ENCODE measurements at places on chromosomes 16 and 17.

GRCh38 chr17:47872651-47873161 is 21.7 kb upstream of the SP6 start:
- no peak for DNase-seq

DNA sequence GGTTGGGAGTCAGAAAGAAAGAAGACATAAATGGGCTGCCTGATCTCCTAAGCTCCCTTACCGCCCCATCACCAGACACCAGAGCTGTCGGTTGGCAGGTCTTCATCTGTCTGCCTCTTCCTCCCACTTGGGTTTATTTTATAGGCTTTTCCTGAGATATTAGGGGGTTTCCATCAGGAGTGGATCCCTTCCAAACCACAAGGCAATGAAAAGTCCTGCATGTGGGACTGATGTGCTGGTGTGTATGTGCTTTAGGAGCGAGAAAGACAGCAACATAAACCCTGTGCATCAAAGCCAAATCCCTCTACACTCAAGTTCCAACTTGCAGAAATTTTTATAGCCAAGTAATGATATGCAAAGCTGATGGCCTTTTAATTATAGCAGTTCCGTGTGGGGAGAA is 389.5 kb downstream of the SLC39A11 start:
- DNase-seq, result no peak

- DNase-seq, result no peak
These were observed 211.8 kb downstream of the SNX29 start for GRCh38 chr16:12188061-12188934.

GRCh38 chr17:20908313-20909267 is 134.2 kb downstream of the USP22 start:
- DNase-seq, result peak; percentile 76

DNA sequence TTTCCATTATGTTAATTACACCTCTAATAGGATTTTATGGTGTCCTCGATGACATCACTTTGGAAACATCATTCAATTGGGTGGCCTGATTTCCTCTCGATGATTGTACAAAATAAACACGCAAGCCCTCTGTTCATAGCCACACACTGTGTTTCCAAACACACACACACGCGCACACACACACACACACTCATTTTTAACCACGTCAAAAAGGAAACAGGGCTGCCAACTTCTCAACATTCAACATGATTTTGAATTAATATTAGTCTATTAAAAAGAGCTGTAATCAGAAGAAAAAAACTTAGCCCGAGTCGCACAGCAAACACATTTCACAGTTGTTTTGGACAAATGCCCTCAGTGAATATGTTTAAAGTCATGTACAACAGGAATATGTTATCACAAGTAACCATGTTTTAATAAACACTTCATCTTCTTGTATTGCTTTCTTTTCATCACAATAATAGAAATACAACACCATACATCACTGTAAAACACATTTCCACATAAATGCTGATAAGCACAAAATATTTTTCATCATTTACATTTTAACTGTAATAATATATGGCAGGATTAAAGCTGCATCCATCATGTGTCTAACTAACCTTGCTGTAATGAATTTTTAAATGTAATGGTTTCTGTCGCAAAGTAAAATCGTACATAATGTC is 219.1 kb upstream of the IRX3 start:
- no peak for DNase-seq

GRCh38 chr16:966505-966904 is 4.3 kb downstream of the LMF1 start:
- DNase-seq, result no peak

DNA sequence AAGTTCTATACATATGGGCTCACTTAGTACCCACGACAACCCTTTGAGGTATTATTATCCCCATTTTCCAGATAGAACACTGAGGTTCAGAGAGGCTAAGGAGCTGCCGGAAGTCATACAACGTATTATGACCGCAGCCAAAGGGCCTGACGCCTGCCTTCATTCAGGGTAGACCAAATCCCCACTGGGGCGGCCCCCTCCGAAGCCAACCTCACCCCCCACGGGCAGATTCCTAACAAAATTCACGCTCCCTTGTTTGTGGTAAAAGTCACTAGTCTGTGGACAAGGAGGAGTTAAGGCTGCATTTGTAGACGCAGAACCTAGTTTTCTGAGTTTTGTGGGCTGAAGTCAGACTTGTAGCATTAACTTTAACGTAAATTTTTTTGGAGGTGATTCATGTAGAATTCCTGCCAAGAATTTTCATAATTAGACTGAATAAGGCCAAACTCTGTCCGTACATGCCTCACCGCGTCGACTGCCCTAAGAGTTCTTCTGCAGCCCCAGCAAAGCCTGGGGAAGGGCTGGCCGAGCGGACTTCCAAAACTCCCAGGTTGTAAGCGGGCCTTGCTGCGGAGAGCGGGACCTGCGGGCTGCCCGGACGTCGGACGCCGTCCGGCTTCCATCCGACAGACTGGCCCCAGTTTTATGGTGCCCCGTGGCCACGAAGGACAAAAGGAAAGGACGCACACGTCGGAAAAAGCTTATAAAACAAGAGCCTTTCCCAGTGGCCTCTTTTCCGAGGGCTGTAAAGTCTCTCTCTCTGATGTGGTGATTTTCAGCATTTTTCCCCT is 75.7 kb downstream of the NXN start:
- DNase-seq, result no peak

GRCh38 chr17:79932451-79933306 is 93.4 kb upstream of the CBX4 start:
- no peak for DNase-seq

DNA sequence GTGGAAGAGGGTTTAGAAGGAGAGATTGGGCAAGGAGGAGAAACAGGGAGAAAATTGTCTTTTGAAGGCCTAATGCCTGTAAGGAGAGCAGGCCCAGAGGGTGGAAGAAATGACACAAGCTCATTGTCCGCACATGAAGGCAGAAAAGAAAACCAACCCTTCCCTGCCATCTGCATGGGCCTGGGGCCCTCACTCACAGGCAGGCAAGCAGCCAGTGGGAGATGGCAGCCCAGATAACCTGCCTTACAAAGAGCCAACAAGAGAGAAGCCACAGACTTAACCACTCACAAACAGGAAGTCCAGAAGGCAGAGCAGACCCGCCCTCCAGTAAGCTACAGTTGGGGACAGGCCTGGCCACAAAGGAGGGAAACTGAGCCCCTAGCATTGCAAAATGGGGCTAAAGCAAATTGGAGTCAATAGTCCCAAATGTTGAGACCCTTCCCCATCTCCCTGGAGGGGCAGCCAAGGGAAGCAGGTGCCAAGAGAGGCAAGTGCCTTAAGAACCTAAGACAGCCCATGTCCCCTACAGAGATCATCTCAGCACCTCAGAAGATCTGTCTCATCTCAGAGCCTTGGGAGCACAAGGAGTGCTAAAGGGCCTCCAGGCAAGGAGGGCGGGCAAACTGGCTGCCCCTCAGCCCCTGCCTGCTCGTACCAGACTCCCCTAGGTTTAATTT is 7.3 kb upstream of the TSPOAP1 start:
- DNase-seq, result no peak

- DNase-seq, result no peak
These were observed 14.4 kb upstream of the PLD6 start for GRCh38 chr17:17220529-17220928.

DNA sequence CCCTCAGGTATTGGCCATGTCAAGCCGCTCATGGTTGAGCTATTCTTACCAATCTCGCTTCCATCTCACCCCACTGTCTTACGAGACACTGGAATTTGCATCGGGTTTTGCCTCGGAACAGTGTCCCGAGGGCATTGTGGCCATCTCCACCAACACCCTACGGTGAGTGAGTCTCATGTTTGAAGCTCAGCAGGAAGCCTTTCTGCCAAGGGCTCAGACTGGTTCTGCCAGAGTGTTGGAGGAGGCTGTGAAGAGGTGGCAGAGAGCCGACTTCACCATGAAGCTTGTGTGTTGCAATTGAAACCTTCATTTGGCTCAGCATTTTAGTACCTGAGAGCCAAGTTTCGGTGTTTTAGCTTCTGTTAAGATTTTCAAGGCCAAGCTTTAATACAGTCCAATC is 38.0 kb downstream of the SF3B3 start:
- DNase-seq, result peak; percentile 4

DNA sequence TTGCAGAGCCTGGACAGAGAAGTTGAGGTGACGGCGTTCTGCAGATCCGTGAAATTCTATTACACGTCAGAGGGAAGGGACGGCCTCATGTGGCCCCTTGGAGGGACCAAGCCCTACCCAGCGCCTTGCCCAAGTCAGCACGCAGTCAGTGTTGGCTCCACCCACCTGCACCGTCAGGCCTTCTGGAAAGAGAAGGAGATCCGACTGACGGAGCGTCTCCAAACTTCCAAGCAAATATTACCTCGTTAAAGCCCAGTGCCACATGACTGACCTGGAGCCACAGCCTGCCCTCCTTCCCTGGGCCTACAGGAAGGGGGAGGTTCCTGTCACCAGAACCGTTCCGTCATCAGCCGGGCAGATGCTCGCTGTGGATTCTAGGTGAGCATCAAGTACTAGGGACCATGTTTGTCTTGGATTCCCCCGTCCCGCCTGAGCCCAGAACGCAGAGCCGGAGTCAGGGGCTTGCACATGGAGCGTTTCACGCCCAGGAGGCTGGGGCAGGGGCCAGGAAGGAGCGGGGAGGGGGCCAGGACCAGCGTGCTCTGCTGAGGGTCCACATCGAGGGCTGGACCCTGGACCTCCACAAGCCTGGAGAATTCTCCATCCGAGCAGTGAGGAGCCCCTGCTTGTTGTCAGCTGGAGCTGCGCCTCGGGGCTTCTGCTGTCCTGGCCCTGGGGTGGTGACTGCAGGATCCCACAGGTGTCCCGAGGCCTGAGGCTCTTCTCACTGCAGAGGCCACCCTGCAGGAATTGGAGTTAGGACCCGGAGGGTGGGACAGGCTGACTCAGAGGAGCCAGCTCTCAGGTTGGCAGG is 22.6 kb upstream of the METRNL start:
- DNase-seq, result no peak

DNA sequence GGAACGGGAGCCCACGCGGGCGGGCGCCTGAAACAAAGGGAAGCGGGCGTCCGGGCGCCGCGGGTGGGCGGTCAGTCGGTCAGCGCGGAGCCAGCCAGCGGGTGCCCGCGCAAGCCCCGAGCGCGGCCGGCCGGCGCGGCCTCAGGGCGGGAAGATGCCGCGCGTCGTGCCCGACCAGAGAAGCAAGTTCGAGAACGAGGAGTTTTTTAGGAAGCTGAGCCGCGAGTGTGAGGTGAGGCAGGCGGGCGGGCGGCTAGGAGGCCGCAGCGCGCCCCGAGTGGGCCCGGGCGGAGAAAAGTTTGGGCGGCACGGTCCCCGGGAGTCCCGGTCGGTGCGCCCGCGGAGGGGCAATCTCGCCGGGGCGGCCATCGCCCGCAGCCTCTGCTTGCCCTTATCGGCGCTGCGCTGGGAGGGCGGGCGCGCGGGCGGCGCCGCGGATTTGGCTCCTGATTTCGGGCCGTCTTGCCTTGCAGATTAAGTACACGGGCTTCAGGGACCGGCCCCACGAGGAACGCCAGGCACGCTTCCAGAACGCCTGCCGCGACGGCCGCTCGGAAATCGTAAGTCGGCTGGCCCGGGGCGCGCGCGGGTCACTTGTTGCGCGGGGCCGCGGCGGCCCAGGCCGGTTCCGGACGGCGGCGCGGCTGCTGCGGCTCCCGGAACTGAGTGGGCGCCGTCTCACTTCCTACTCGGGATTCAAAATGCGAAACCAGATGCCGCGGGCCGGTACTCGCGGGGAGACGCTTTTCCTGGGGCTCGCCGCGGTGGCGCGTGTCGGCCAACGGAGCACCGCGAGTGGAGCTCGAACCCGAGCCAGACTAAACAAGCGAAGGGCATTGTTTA is 526 bp downstream of the CBFB start:
- DNase-seq, result peak; percentile 52

GRCh38 chr17:75396796-75397195 is 8.7 kb downstream of the GRB2 start:
- DNase-seq, result no peak

DNA sequence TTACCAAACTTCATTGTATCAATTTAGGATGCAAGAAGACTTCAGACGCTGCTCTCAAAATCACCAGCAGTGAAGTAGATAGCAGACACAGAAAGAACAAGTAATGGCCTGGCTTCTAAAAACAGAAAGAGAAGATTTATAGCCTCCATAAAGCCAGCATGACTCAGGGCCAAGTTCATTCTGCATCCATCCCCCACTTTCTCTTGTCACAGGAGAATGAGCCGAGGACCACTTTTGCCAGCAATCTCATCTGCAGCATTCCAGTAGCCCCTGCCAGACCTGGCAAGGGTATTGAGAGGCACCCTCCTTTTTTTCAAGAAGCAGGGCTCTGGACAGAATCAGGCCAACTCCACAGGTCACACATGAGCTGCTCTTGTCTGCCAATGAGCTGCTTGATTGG is 355.4 kb upstream of the SOX9 start:
- no peak for DNase-seq

GRCh38 chr16:24700549-24701392 is 28.7 kb upstream of the TNRC6A start:
- DNase-seq, result peak; percentile 80

GRCh38 chr17:1495265-1495989 is 2.9 kb upstream of the MYO1C start:
- DNase-seq, result no peak

GRCh38 chr17:17358060-17358751 is 55.0 kb downstream of the NT5M start:
- DNase-seq, result no peak

GRCh38 chr16:11334831-11335404 is 10.3 kb upstream of the RMI2 start:
- DNase-seq, result no peak

DNA sequence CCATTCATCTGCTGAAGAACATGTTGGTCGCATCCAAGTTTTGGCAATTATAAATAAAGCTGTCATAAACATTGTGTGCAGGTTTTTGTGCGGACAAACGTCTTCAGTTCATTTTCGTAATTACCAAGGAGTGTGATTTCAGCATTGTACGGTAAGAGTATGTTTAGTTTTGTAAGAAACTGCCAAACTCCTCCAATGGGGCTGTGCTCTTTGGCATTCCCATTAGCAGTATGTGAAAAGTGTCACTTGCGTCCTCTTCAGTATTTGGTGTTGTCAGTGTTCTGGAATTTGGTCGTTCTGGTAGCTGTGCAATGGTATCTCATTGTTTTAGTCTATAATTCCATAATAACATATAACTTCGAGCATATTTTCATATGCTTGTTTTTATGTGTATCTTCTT is 120.9 kb downstream of the BCAS3 start:
- no peak for DNase-seq

DNA sequence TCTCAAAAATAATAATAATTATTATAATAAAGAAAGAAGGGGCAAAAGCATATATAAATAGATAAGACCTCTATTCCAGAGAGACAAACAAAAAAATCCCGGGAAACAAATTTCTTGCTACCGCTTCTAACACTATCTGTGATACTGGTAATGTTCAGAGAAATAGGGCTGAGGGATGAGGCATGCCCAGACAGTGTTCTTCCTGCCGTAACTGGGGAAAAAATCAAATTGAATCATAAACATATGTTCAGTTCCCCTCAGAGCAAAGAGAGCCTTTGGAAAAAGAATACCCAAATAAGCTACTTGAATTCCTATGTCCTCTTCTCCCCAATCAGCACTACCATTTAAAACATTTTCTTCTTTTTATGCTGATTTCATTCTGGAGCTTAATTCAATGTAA is 688.0 kb downstream of the KCNJ2 start:
- DNase-seq, result no peak
